ENCODE measurements at places on chromosomes 1 and 21.
A peak's percentile ranks its signal among the peaks of the same experiment; 100 is the strongest.

GRCh38 chr1:15950763-15951295 lies 25.1 kb downstream of the ZBTB17 start:
- no peak for DNase-seq

- no peak for DNase-seq
Observed at GRCh38 chr1:227855687-227856086, 40.2 kb downstream of the PRSS38 start.

DNA sequence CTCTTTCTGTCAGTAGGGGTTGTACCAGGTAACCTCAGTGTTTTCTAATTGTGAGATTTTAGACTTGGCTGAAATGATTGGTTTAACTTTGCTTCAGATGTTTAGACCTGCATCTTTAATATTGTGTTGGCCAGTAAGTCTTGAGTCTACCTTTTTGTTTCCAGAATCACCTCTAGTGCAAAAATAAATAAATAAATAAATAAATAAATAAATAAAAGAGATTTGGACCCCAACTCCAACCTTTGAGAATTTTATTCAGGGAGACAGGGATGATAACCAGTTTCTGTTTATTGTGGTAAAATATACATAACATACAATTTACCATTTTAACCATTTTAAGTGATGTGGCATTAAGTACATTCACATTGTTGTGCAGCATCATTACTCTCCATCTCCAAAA lies 64.4 kb downstream of the RAVER2 start:
- DNase-seq = no peak

- DNase-seq = no peak
Observed at GRCh38 chr1:196302420-196302819, 305.8 kb downstream of the KCNT2 start.

DNA sequence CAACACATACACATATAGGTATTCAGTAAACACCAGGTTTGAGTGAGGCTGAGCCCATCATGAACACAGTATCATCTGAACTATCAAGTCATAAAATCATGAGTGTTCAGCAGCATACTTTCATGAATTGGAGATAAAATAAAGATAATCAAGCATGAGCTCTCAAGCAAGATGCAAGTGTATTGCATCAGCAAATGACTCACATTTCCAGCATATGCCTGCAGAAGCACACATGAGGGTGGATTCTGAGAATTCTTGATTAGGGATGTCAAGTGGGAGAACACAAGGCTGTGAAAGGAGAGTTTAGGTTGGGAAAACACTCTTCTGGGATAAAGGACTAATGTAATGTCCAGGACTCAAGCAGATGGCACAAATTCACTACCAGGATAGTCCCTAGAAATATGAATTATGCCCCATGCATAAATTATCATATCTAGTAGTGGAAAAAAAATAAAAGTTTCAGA lies 299.2 kb downstream of the SRGAP2C start:
- no peak for DNase-seq

DNA sequence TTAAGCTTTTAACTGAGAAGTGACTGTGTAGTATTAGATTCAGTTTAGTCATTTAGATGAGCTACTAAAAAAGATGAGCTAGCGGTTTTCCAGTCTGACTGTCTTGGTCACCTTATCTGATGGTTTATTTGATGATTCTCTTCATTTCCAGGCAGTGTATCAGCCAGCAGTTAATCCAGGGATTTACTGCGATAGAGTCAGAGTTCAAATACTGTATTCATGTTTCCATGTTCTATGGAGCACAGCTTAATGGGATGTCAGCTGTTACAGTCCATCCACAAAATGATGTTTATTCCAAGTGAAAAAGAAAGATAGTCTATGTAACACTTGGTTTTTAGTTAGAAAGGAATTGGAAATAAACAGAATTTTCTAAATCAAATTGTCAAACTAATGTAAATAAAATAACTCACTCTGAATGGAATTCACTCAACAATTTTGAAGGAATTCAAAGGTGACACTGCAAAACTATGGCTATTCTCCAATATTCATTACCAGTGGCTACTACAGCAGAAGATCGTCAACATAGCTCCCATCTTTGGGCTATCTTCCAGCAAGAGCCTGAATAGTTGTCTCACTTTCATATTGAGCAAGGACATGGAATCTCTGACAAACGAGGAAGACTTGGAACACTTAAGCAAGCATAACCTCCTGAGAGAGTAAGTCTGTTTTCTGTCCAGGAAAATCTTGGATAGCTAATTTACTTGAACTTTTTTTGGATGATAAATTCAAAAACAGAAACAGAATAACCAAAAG lies 54.6 kb upstream of the DPT start:
- no peak for DNase-seq

- no peak for DNase-seq
Observed at GRCh38 chr1:232123775-232124659, 497.4 kb downstream of the DISC1 start.

GRCh38 chr1:52590266-52590665 lies 11.9 kb upstream of the GPX7 start:
- peak; percentile 20 for DNase-seq

GRCh38 chr1:61085983-61086644 lies 3.8 kb downstream of the NFIA start:
- no peak for DNase-seq

DNA sequence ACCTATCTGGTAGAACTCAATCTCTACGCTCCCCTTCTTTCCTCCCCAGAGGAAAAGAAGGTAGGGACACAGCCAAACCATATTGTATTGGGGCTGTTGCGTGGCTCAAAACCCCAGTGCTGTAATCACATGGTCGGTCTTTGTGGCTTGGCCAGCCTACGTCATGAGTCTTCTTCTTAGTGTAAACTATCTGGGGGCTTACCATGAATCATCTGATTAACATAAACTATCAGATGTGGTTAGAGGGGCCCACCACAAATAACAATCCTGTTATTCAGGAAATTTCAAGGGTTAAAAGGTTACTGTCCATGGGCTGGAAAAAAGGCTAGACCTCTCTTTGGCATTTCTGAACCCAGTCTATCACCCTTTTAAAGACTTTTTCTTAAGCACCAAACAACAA lies 49.5 kb upstream of the GPR52 start:
- no peak for DNase-seq

- DNase-seq = no peak
Observed at GRCh38 chr1:995665-996633, 3.9 kb downstream of the HES4 start.

DNA sequence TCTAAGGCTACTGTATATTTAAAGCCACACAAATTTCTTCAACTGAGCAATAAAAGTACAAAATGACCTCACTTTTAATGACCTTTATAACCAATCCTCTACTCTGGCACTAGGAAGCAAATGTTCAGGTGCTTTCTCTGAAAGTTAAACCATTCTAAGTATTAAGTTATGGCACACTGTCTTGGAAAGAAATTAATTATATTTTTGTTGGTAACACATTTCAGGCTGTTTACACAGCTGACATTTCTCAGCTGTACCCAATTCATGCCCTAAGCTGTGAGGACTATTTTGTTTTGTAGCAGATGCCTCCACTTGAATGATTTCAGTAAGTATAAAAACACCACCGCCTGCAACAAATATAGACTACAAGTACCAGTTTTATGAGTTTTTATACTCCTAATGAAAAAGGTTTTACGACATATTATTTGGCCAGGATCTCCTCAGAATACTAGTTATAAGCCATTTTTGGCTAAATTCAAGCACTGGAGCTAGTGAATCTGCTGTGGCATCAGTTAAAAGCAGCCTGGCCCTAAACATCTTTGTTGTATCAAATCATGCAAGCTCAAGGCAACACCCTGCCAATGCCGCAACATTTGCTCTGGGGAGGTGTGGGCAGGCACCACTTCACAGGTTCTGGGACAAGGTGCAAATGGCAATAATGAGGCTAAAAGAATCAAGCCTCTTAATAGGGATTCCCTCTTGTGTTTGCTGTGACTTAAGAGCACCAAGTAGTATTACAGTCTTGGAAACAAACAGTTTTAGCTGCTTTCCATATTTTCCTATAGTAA lies 228.4 kb upstream of the DMRTA2 start:
- no peak for DNase-seq

DNA sequence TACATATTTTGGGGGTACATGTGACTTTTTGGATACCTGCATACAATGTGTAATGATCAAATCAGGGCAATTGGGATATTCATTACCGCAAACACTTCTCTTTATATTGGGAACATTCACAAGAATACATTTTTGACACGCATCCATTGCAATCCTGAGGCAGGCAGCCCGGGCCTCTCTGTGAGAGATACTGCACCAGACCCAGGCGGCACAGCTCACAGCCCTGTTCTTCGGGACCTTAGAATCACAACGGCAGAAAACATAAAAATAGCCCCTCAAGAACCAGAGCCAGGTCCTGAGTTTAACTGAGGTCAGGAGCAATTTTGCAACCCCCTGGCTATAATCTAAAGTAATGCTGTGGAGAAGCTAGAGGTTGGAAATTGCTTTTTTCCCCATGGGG lies 90.8 kb upstream of the PGBD5 start:
- no peak for DNase-seq

GRCh38 chr1:53311702-53312305 lies 16.1 kb downstream of the LRP8 start:
- no peak for DNase-seq

DNA sequence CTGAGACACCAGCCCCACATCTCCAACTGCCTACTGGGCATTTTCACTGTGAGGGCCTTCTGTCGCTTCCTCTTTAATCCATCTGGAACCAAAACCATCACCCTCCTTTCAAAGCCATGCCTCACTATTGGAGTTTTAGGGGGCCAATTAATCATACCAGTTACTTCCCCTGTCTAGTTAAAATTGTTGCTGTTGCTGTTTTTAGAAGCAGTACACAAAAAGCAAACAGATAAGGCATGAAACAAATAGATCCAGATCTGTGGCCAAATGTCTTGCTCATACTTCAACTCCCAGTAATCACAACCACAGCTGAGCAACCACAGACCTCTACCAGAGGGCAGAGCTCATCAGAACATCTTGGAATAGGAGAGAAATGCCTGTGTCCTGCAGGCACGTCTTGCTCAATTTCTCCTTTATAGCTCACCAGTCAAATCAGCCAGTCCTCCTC lies 133.8 kb upstream of the C1orf105 start:
- DNase-seq = no peak

DNA sequence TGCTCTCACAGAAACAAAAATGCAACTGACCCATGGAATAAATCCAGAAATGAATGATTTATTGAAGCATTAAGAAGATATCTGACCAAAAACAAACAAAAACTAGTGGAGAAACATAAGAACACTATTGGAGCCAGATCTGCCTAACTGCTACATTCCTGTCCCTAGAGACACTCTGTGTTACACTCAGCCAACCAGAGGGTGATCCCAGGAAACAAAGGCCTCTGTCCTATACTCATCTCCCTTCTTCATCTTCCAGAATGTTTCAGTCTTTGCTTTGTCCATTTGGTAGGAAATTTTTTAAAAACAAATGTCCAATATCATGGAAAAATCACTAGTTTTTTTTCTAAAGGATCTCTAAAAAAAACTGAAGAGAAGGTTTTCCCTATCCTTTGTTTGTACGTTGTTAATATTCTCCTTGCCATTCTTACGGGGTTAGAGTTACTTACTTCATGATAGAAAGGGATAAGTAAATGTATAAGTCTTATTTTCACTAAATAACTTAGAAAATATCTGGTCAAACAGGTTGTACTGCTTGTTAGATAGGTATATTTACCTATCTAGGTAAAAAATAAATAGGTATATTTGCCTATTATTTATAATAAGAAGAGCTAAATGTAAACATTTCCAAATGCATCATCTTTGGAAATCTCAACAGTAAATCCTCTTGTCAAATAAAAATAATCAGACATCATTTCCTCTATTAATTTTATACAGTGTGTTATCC lies 59.1 kb downstream of the NME7 start:
- DNase-seq = no peak

DNA sequence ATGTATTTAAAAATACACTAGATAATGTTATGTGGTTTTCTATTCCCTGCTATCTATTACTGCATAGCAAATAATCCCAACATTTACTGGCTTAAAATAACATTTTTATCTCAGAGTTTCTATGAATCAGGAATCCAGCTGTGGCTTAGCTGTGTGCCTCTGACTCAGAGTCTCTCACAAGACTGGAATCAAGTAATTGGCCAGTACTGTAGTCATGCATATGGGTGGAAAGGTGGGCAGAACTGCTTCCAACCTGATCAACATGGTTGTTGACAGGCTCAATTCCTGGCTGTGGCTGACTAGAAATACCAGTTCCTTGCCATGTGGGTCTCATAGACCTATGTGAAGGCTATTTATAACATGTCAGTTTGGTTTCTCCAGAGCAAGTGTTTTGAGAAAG lies 131.8 kb downstream of the PDE4B start:
- no peak for DNase-seq

DNA sequence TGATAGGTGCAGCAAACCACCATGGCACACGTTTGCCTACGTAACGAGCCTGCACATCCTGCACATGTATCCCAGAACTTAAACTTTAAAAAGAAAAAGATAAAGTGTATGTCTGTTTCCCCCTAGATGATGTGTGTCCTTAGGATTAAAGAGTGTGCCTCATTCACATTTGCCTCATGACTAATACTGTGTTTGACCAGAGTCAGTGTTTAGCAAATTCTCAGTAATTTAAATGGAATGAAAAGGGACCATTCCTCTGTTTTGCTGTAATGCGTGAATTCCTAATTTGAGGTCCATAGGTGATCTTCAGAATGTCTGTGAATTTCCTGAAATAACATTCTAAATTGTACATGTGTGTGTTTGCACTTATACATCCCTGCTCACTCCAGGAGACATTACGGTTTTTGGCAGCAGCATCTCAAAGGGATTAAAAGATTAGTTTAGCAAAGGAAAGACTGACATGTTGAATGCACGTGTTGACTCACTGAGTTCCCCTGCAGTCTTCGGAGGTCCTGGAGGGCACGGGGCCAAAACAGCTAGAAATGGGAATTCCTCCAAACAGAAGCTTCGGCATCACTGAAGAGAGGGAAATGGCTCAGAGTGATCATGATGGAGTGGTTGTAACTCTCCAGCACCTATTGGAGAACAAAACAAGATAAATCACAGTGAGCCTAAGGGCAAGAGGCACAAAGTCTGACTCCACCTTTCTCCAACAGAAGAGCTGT lies 19.1 kb upstream of the SLC35F3 start:
- no peak for DNase-seq

DNA sequence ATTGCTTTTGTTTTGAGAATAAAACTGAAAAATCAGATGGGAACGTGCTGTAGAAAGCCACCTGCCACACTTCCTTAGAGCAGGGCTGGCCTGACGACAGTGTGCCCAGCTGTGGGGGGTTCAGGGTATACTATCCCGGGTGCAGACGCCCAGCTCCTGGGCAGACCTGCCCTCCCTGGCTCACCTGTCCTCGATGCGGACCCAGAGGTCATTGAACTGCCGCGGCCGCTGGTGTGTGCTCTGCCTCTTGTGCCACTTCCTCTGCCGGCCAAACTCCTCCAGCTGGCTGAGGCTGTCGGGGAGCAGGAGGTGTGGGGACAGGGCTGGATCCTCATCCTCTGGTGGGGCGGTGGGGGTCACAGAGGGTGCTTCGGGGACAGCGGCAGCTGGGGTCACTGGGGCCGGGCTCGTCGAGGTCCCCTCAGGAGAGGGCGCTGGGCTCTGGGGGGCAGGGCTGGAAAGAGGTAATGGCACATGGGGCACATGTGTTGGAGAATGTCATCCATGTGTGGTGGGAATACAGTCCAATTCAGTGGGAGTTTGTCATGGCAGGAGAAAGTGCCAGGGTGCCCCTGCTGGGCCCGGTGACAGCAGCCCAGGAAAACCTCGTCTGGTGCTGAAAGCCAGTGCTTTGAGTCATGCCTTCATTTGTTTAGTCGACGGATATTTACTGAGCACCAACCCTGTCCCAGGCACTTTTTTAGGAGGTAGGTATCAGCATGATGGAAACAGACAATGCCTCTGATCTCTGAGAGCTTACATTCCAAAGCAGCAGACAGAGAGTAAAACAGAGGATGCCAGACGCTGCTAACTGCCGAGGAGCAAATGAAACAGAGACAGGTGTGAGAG lies 222.0 kb downstream of the TRABD2B start:
- DNase-seq = no peak

Measured in glutamatergic neuron (in vitro differentiated cells).